Fibroblast of the conjunctiva (primary cell): ENCODE measurements at places on chromosomes 11 and 22.

DNA sequence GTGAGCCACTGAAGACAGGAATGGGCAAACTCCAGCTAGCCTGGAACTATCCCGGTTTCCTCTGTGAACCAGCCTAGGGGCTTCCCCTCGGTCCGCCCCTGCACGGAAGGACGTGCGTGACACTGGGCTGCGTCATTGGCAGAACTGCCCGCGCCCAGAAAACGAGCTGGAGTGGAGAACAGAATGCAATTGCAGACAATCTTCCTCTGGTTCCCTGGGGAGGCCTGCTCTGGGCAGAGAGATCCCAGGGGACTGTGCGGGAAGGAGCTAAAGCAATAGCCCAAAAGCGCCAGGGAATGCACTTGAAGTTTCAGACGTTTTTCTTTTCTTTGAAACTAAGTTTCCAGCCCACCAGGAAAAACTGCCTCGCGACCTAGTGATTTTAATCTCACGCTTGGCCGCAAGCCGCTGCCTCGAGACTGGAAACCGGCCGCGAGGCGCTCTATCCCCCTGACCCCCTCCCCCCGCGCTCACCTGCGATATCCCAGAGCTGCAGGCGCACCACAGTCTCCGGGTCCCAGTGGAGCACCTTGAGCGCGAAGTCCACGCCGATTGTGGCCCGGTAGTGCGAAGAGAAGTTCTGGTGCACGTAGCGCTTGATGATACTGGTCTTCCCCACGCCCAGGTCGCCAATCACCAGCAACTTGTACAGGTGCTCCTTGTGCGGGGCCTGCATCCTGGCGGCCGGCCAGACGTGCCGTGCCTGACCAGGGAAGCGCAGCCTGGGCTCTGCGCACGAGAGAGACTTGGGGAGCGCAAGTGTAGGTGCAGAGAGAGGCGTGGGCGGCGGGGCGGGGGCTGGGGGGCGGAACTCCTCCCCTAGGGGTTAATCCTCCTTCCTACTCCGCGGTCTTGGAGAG is at the start of gene RAB38:
RAB38 (minus strand) TSS at position 735 of the 860 bp plus-strand sequence; CDS start at position 676, 59 bp downstream.
- no peak for DNase-seq

DNA sequence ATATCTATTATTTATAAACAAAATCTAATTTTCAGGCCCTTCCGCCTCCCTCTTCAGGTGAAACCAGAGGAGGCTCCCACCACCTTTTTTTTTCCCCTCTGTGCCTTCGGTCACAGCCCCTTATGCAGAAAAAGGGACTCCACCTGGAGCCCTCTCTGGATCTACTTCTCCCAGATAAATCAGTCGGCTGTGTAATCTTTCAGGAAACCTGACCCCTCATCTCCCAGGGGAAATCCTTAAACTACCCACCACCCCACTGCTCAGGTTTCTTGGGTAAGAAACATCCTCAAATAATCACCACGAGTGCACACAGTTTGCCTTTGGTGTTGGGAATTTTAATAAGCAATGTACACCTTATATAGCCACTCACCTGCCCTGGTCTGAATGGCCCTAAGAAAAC is 104.2 kb downstream of the NAV2 start:
- DNase-seq = no peak

- DNase-seq = no peak
These were observed 12.3 kb downstream of the STARD10 start for GRCh38 chr11:72781313-72782080.

GRCh38 chr11:57487920-57488659 is 27.4 kb downstream of the SLC43A1 start:
- no peak for DNase-seq

- peak; percentile 46 for DNase-seq
These were observed 8.7 kb upstream of the TTC12 start for GRCh38 chr11:113305440-113306336.

DNA sequence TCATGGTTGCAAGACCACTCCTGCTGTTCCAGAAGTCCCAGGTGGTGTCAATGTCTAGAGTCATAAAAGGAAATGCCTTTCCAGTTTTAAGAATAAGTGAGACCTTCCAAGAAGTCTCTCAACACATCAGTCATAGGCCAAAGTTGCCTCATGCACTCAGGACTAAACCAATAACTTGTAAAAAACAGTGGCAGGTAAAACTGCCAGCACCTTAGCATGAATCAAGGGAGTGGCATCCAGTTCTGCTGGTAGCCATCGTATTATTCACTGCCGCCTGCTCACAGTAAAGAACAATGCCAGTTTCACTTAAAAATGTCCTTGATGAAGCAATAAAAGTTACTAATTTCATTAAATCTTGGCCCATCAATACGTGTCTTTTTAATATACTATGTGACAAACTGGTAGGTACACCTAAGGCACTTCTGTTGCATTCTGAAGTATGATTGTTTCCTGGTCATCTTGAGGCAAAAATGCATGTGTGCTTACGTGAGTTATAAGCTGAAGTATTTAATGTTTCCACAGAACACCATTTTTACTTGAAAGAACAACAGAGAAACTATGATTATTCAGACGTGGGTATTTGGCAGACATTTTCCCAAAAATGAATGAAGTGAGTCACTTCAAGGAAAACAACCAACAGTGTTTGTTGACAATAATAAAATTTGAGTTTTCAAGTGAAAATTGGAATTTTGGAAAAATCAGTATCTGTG is 125.2 kb upstream of the SNX19 start:
- no peak for DNase-seq
